ENCODE measurements at places on chromosomes 16 and 17. TPM values are rescaled to one million over a fixed set of nuclear protein-coding genes. Genes with fewer than 3 reads are reported as not detected.

The ACTG1 gene
- total RNA-seq = 5,443 TPM

The HSD11B2 gene
- total RNA-seq = 1.7 TPM

The DNASE1L2 gene
- total RNA-seq = 0.75 TPM

The PDILT gene
- total RNA-seq = not detected

The GSG1L2 gene
- not detected for total RNA-seq

The KCNH6 gene
- not detected for total RNA-seq

The MT1X gene
- 369 TPM for total RNA-seq

The KRT23 gene
- total RNA-seq = not detected

The TBC1D3G gene
- total RNA-seq = not detected

The MKS1 gene
- 11.8 TPM for total RNA-seq

The SOST gene
- not detected for total RNA-seq

The RPS15A gene
- 2,257 TPM for total RNA-seq

The ACLY gene
- 287 TPM for total RNA-seq

The MGAT5B gene
- 19.9 TPM for total RNA-seq

The PPP1R27 gene
- not detected for total RNA-seq

The NLGN2 gene
- 21.8 TPM for total RNA-seq

The ADAP2 gene
- total RNA-seq = 3.1 TPM

The RNF43 gene
- 0.38 TPM for total RNA-seq

The CSHL1 gene
- not detected for total RNA-seq

The OR1A1 gene
- not detected for total RNA-seq

The KRTAP4-3 gene
- not detected for total RNA-seq

The C16orf96 gene
- total RNA-seq = 0.04 TPM

The SLC12A3 gene
- total RNA-seq = not detected

The KATNB1 gene
- 13.5 TPM for total RNA-seq

The KRT20 gene
- total RNA-seq = 0.61 TPM

The KRT12 gene
- total RNA-seq = not detected

The MT3 gene
- total RNA-seq = not detected

The CCL17 gene
- not detected for total RNA-seq

The NEK8 gene
- 5.0 TPM for total RNA-seq

The CHCT1 gene
- not detected for total RNA-seq

The ARL4D gene
- total RNA-seq = 15.4 TPM

The PIPOX gene
- 0.35 TPM for total RNA-seq

The MT4 gene
- total RNA-seq = not detected

The SNX20 gene
- total RNA-seq = not detected

The SPATA33 gene
- total RNA-seq = 13.9 TPM

The SPPL2C gene
- not detected for total RNA-seq

The SOX8 gene
- total RNA-seq = 1.7 TPM

The CSH2 gene
- not detected for total RNA-seq

The CXCL16 gene
- 20.8 TPM for total RNA-seq

The PRDM7 gene
- not detected for total RNA-seq

The FAM171A2 gene
- 4.6 TPM for total RNA-seq

The CHTF18 gene
- total RNA-seq = 9.9 TPM

The SLC9A5 gene
- 1.7 TPM for total RNA-seq

The NPIPB13 gene
- 0.62 TPM for total RNA-seq

The CCL1 gene
- not detected for total RNA-seq

The CTRB1 gene
- not detected for total RNA-seq

The PHOSPHO1 gene
- total RNA-seq = 0.97 TPM

The ABCC6 gene
- 1.6 TPM for total RNA-seq

The ZBTB4 gene
- total RNA-seq = 18.5 TPM

Measured in A549 treated with ZK216348 at 1 μM for 4 hours (cell line).